ENCODE measurements at places on chromosomes 2 and 18.

DNA sequence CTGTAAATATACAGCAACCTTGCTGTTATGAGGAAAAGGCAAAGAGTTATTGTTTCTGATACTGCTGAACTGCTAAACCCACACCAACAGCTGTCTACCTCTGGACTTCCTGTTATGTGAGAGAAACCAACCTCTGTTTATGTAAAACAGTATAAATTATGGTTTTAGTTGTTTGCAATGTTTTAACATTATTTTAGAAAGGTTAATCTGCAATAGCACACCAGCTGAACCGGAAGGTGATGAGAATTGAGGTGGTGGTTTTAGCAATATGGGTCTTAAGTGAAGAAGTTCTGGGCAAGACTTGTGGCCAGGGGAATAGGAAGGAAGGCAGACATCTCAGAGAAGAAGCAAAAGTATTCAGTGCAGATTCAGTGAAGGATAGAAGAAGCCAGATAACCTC is 237.8 kb downstream of the PLCL1 start:
- DNase-seq, result no peak

- DNase-seq, result no peak
These were observed 364.0 kb downstream of the LRATD1 start for GRCh38 chr2:14996351-14997014.

DNA sequence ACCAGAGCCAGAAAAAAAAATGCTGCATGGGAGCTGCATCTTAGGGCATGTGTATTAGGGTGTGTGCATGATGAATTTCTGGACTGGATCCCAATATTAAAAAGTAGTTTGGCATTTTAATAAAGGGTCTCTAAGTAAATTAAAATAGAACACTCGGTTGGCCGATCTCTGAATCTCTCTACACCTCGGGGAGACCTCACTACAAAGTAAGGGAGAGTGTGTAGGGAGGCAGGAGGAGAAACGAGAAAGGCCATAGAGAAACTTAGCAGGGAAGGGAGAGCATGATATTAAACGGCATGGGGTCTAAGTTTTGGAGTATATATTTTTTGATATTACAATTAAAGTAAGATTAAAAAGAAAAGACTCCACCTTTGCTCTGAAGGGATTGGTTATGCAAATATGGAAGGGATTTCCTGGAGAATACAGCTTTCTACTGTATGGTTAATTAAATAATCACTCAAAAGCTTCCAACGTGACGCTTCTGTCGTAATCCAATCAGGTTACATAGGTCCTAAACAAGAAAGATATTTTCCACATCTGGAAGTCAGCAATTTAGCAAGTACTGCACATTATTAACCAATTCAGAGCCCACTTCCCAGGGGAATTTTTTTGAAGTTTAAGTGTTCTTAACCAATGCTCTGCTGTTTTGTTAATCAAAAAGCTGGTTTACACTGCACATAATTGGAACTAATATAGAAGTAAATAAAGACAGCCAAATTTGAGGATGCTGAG is 1.0 kb upstream of the ZEB2 start:
- DNase-seq, result no peak

DNA sequence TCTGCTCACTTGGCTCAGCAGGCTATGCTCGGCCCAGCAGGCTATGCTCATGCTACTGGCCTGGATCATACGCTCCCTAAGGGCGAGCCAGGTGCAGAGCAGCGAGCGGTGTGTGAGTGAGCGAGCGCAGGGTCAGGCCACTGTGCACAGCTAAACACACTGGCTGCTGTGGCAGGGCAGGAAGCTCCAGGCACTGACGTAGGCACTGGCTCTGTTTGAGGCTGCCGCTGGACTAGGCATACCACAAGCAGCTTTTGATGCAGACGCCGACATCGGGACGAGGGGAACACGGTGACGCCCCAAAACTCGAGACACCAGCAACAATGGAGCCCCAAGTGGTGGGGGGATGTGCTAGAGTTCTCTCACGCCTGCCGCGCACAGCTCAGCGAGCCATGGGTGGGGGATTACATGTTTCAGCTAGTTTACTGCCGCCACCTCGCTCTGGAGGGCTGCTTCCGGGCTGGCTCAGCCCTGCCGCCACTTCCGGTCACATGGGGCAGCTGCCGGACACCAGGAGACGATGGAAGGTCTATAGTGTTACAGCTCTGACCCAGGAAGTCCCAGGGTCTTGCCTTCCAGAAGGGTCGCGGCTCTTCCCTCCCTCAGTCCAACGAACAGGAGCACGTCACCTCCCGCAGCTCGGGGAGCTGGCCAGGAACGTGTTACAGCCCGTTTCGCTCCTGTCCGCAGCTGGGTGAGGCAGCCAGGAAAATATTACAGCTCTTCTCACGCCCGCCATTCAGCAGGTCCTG is 1176.9 kb upstream of the LRRTM1 start:
- no peak for DNase-seq

DNA sequence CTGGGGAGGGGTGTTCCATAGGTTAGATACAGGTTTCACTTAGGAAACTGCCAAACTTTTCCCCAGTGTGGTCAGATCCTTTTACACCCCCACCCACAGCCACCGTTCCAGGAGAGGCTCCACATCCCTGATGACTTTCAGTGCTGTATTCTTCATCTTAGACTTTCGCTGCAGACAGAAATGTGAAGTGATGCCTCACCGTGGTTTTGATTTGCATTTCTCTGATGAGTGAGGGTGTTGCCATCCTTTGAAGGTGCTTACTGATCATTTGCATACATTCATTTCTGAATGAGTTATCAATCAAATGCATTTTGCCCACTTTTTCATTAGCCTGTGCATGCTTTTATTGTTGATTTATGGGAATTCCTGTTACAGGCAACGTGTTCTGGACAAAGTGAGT is 14.9 kb downstream of the COPS9 start:
- no peak for DNase-seq

DNA sequence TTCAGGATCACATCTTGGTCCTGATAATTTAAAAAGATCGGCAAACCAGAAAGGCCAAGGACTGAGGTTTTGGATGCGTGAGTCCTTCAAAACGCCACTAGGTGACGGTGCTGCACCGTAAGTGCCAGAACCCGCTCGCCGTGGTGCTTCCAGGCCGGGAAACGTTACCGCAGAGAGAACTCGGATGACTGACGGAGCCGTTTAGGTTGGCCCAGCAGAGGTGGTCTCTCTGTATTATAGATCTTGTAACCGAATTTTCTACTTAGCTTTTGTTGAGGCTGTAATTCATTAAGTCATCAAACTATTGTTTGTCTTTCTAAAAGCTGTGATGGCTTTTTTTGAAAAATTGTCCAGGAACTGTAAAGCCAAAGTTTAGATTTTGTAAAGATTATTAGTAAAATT is 39.8 kb upstream of the ADCYAP1 start:
- no peak for DNase-seq

GRCh38 chr18:76460482-76460881 is 34.6 kb downstream of the ZNF516 start:
- DNase-seq, result no peak

- peak; percentile 10 for DNase-seq
These were observed 191.0 kb downstream of the C1D start for GRCh38 chr2:67871686-67872412.

- DNase-seq, result no peak
These were observed 142.9 kb downstream of the CHST9 start for GRCh38 chr18:27042177-27042576.

DNA sequence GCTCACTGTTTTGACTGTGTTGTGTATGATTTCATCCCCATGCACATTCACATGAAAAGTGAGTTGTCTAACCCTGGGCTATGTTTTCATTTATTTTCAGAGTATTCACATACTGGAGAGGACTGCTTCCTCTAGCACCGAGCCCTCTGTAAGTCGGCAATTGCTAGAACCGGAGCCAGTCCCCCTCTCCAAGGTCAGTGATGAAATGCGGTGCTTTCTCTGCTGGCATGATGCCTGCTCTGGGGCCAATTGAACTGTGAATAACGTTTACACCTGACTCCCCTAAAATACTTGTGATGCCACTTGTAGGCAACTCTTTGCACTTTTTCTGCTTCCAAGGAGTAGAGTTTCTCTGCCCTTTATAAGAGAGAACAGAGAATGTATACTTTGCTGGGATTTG is 126.9 kb downstream of the PRKRA start:
- DNase-seq, result no peak

DNA sequence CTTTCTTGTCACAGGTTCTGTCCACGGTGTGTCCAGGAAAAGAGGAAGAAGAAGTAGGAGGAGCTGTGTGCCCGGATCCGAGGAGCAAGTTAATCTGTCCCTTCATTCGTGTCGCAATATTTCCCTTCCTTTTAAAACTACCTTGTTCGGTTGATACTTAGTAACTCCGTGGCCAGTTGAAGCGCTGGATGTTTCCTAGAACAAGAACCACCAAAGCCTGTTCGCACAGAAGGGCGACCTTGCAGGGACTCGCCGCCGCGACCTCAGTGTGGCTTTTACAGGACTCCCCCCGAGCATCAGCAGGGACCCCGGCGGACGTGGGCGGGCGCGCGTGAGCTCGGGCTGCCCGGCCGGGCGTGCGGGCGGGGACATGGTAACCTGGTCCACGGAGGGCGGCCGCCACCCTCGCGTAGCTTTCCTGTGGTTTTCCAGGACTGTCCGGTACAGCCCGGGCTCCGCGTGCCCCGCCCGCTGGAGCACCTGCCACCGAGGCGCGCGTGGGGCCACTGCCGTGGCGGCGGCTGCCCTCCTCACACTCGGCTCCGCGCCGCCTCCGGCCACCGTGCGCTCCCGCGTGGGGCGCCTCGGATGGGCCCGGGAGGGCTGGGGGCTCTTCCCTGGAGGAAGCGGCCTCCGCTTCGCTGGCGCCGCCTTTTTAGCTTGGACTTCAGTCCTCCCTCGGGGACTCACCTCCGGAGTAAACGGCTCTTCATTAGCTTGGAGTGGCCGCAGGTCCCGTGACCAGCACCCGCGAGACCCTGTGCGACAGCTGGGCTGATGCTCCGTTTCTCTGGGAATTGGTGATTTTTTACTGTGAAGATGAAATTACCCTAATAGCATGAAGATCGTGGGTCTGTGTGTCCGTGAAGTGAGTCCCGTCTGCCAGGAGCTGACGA is 9.2 kb upstream of the D2HGDH start:
- no peak for DNase-seq

GRCh38 chr2:30622452-30622851 is 175.4 kb downstream of the LCLAT1 start:
- no peak for DNase-seq

DNA sequence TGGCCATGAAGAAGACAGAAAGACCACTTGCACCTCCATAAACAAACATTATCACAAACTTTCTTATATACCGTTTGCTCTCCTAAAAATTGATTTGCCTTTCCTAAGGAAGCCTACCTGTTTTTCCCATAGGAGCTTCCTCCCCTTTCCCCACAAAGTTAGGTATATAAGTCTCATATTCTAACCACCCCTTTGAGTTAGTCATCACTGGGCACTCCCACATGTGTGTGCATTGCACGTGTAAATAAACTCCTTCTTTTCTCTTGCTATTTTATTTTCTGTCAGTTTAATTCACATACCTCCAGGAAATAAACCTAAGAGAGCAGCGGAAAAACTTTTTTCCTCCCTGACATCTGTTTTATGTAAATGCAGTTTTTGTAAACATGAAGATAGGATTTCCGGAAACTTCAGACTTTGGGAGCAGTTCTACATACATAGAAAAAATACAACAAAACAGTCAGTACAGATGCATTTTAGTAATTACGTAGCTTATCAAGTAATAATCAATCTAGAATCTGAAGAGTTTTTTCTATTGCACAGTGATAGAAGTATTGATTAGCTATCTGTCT is 46.6 kb downstream of the PLCL1 start:
- DNase-seq, result no peak

Measured in DMS153 (cell line).